ENCODE measurements at places on chromosomes 1 and 21.
A peak's percentile ranks its signal among the peaks of the same experiment; 100 is the strongest.

DNA sequence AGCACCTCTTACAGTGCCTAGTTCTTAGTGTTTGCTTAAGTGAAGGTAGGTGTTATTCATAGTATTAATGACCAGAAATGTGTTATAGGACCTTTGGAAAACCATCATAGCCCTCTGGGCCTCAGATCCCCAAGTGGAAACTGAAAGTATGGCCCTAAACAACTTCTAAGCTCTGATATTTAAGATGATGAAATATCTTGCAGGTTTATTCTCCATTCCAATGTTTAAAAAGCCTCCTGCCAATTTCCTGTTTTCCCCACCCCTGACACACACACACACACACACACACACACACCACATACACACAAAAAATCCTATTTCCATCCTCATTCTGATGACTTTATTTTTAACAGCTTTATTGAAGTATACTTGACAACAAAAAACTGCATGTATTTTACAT lies 108.2 kb downstream of the DIRAS3 start:
- DNase-seq: no peak

DNA sequence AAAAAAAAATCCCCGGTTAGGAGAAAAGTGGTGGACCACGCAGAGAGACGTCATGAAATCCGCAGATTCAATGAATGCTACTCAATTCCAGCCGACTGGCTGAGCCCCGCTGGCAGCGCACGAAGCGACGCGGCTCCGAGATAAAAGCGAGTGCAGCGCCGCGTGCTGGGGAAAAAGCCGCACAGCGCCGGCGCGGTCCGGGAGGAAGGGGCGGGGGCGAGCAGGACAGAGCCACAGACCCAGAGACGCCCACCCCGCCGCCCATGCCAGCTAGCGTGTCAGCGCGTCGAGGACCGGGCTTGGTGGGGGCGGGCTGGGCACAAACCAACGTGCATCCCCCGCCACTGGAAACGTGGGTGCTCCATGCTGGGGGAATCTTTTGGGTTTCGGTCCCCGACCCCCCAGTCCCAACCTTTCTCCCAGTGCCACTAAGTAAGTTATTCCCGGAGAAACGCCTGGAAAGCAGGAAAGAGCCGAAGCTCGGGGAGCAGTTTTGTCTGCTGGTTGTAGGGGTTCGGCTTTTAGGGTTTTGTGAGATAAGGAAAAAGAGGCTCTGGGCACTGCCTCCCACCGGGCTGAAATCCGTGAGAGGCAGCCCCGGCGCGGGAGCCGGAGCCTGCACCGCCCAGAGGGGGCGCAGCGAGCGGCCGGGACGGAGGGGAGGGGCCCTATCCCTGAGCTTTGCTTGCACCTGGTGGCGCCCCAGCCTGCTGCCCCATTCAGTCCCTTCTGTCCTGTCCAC lies at the start of gene KCNJ6:
Gene KCNJ6 (minus strand): TSS at position 148 of the 742 bp plus-strand sequence. CDS start 75,775 bp downstream, outside the sequence.
- DNase-seq: peak; percentile 59

- no peak for DNase-seq
Observed at GRCh38 chr21:41431788-41432548, 5.9 kb downstream of the MX1 start.

GRCh38 chr1:147598621-147599361 lies 57.5 kb downstream of the BCL9 start:
- DNase-seq: peak; percentile 48

DNA sequence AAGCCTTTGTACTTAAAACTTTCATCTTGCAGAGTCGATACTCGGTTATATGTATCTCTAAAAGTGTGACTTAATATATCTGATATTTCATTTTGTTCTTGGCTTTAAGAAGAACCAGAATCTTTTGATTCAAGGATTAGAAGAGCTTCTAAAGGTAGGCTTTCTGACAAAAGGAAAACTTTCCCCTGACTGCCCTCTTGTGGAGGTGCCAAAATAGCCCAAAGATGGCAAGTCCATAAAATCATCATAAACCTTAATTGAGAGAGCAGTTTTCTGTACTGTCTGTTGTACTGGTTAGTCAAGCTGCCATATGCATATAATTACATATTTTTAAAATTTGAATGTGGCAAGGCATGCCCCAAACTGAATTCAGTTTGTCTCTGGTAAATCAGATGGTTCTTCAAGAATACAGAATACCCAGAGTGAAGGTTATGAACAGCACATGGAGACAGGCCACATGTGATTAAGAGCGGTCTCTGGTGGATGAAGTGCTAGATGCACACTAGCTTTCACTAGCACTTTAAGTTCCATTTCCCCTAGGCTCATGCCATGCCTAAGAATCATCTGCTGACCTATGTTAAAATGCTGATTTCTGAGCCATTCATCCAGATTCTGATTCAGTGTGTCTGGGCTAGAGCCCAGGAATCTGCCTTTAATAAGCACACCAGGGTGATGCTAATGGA lies 27.7 kb upstream of the ELAVL4 start:
- no peak for DNase-seq

GRCh38 chr1:245604979-245605378 lies 450.2 kb downstream of the KIF26B start:
- DNase-seq: no peak

GRCh38 chr1:17535300-17535936 lies 4.1 kb upstream of the ARHGEF10L start:
- no peak for DNase-seq

DNA sequence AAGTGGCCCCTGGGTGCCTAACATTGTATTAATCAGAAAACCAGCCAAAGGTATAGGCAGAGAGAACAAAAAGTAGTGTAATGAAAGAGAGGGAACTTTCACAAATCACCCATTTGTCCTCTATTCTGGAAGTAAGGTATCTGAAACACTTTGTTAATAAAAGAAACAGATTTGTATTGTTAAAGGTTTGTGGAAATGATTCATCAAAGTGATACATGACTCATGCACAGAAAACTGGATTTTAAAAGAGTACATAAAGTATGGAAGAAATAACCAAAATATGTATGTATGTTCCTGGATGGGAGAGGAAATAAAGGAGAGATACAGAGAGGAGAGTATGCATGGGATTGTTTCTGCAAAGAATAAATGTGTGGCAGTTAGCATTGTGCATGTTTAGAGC lies 126.8 kb downstream of the RGS21 start:
- no peak for DNase-seq

- DNase-seq: no peak
Observed at GRCh38 chr1:41638086-41639024, 153.9 kb upstream of the EDN2 start.

All from progenitor cell of endocrine pancreas (in vitro differentiated cells).